ENCODE measurements at places on chromosomes 3 and 15.

DNA sequence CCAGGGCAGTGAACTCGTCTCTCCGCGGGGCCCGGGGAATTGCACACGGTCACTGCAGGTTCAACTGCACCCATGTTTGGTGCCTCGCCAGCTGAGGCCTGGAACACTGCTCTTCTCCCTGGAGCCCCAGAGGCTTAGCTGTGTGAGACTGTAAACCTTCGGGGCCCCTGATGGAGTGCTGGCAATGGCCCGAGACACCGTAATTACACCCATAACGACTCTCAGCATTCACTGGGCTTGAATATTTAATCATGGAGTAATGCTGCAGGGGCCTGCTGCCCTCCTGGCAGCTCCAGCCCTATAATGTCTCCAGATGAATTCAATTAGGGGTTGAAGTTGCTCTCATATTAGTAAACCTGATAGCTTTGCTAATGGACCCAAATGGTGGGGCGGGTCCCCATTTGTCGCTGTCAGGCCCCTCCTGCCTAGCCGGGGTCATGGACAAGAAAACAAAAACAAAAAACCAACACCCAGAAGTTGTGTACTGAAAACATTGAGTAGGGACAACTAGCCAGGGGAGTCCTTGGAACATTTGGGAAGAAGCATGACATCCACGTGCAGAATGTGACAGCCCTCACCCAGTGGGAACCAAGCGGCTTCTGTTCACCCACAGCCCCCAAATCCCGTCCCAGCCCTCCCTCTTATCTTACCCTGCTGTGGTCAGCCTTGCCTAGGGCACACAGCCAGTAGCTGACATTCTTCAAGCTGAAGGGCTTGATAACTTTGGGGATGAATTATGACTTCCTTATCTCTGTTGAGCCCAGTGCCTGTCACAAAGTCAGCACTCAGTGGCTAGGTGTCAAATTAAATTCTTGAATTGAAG lies 74.3 kb upstream of the SCN5A start:
- no peak for DNase-seq

DNA sequence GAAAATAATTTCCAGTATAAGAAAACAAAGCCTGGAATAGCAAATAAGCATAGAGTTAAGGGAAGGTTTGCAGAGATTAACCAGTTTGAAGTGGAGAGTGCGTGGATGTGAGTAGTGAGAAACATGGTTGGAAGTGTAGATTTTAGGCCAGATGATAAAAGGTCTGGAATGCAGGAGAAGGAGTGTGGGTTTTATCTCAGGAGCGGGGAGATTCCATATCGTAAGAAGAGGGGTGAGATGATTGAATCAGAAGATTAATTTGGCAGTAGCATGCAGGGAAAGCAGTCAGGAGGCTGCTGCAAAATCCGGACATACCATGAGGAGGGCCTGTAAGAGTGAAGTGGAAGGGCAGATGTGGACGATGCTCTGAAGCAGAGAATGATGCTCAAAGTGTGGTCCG lies 13.7 kb downstream of the PPARG start:
- DNase-seq, result no peak

- peak; percentile 58 for DNase-seq
These were observed 7.0 kb downstream of the GPR160 start for GRCh38 chr3:170044795-170045244.

GRCh38 chr3:170440344-170440743 lies 21.7 kb downstream of the CLDN11 start:
- no peak for DNase-seq

GRCh38 chr3:53156368-53156834 lies 4.6 kb upstream of the PRKCD start:
- DNase-seq, result no peak

- no peak for DNase-seq
These were observed 82.1 kb downstream of the DUT start for GRCh38 chr15:48413304-48413703.

DNA sequence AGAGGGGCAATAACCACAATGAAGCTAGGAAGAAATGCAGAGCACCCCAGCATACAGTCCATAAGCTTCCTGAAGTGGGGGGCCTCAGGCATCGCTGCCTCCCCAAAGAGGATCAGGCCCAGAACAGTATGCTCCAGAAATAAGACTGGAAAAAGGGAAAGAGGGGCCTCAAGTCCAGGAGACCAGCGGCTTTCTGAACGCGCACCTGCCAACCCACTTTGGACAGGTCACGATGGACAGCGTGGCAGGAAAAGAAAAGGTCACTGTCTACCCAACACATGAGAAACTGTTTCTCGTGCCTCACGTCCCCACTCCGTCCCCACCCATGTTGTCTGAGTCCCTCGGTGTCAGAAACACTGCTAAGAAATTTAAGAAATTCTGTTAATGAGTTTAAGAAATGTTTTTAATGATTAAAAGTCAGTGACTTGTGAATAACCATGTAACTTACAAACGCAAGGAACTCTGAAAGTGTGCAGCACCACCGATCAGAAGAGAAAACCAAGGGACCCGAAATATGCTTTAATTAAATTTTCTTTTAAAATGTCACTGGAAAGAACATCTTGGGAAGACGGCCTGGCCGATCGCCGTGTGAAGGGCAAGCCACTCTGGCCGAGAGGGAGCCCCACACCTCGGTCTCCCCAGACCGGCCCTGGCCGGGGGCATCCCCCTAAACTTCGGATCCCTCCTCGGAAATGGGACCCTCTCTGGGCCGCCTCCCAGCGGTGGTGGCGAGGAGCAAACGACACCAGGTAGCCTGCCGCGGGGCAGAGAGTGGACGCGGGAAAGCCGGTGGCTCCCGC lies 1.7 kb upstream of the PPARG start:
- DNase-seq, result peak; percentile 49

DNA sequence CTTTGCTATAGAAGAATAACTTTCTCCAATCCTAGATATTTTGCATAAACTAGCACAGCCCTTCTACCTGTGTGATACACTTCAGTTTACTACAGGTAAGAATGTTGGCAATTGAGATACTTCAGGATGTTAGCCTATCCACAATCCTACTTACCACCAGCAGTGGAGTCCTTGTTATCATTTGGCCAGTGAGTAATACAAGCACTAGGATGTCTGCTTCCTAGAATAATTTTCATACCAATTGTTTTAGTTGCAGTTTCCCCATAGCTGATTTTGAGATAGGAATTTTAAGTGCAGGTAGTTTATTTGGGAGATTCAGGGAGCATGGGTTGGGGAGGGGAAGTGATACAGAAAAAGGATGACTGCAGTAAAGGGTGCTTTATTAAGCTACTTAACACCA lies 147.2 kb downstream of the EPHA6 start:
- DNase-seq, result no peak

DNA sequence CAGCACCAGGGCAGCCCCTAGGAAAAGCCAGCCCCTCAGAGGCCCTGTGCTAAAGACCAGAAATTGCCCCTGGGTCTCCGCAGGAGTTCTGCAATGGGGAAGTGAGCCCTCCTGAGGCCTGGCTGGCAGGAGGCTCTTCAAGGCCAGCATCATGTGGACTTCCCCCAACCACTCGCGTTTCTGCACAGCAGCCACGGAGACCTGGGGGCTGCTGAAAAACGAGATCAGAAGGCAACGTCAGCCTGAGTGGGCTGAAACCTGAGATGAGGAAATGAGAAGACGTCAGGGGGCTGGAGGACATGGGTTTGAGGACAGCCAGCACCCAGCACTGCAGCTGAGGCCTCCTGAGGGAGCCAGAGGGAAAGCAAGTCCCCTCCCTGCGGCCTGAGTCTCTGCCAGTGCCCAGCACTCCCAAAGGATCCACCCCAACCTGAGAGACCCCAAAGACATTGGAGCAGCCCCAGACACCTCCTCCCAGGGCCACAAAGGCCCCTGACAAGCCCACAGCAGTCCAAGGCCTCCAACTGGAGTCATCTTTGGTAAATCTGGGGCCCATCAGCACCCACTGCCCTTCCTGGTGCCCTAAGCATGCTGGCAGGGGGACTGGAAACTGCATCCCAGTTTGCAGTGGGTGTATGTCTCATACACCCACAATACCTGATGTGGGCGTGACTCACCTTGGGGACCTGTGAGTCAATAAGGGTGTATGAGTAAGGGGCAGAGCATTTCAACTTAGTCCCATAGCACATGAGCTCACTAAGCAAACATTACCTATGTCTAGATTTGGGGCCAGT lies 29.2 kb upstream of the CYP11A1 start:
- peak; percentile 52 for DNase-seq

- DNase-seq, result no peak
These were observed 7.3 kb downstream of the SST start for GRCh38 chr3:187662848-187663409.

DNA sequence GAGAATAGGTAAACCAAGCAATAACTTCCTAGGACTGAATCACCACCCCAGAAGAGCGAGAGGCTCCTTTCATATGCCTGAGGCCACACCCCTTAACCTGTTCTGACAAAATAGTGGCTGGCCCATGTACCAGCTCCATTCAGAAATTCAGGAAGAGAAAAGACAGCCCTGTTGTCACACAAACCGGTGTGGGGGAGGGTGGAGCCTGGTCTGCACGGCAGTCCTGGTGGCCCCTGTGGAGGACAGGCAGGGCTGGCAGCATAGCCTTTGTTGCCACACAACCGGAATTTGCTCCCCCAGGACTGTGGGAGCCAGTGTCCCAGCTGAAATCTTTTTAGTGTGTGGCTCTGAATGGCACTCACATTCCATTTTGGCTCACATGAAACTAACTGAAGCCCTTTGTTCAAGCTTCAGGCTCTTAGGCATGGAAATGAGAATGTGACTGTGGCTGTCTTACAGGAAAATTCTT lies 23.8 kb downstream of the RLBP1 start:
- peak; percentile 81 for DNase-seq

DNA sequence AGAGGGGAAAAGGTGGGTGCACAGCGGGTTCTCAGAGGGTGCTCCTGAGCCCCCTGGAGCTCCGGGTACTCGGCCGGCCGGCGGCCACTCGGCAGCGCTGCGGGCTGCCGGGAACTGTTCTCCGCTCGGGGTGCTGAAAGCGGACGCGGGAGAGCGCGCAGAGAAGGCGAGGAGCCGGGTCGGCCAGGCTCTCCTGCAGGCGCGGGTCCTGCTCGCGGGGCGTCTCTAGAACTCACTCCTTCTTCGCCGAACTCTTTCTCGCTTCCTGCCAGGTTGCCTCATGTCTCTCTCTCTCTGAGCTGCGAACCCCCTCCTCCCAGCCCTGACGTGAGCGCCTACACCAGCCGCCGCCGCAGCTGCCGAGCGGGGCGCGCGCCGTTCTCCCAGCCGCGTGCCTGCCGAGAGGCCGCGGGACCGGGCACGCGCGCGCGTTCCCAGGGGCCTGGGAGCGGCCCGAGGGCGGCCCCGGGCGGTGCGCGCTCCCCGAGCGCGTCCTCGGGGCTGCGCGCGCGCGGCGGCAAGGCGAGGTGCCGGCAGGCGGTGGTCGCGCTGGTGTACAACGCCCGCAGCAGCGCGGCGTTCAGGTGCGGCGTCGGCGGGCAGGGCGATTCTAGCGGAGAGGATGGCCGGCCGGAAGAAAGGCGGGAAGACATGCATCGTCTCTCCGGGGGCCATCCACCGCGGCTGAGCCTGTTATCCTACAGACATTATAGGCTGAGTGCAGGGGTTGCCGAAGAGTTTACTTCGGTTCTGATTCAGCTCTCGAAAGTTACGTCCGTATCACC lies at the start of gene PEX5L:
Gene PEX5L (minus strand): TSS at position 267 of the 785 bp plus-strand sequence. CDS start 338 bp downstream, outside the sequence.
- peak; percentile 89 for DNase-seq

- no peak for DNase-seq
These were observed 24.8 kb upstream of the RBMS3 start for GRCh38 chr3:29255854-29256696.

DNA sequence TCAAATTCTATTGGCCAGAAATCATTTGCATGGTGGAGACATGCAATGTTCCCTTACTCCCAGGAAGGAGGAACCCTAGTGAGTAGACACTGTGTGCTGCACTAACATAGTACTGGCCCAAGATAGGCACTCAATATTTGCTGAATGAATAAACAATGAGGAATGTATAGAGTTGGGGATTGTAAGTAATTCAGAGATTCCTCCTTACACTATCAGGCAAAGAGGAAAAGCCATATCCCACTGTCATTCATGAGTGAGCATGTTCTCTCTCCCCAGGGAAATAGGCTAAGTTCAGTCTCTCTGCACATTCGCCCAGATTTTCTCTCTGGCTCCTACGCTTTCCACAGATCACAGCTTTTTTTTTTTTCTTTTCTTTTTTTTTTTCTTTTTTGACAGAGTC lies 154.9 kb upstream of the WNT5A start:
- no peak for DNase-seq

- DNase-seq, result no peak
These were observed 122.6 kb downstream of the RAB11A start for GRCh38 chr15:65991721-65992483.

- DNase-seq, result peak; percentile 31
These were observed 40.2 kb upstream of the FAM107A start for GRCh38 chr3:58617338-58617761.

- no peak for DNase-seq
These were observed 28.3 kb upstream of the GPD1L start for GRCh38 chr3:32078085-32078634.

DNA sequence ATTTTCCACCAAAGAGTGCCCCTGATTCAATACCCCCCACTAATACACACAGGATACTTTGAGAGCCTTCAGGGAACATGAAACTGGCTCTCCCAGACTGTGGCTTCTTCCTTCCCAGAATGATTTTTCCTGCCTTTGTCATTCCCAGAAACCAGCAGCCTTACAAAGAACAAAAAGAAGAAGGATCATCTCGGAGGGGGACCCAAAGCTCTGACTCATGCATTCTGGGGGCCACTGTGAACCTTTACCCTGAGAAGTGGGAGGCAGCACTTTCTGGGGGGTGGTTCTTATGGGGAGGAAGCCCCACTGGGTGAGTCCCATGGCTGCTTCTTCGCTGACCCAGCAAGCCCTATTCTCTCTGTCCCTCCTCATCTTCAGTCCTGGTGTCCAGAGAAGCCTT lies 44.7 kb upstream of the RAD18 start:
- no peak for DNase-seq

DNA sequence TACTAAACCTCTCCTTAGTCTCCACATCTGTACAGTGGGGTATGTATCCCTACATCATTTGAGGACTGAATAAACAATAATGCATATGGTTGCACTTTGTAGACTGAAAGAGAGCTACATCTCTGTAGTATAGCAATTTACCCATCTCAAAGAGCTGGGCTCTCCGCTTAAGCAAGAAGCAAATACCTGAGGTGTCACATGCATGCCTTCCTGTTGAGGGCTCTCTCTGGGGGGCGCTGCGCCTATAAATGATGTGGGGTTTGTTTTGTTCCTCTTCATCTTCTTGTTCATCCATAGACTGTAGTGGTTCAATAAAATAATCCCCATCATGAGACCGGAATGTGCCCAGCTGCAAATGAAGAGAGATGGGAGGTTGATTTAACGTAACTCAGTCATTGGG lies 6.8 kb downstream of the ADAMTS9 start:
- no peak for DNase-seq

All from stomach (tissue), 19 donors.